ENCODE measurements at places on chromosomes 11 and 22.

DNA sequence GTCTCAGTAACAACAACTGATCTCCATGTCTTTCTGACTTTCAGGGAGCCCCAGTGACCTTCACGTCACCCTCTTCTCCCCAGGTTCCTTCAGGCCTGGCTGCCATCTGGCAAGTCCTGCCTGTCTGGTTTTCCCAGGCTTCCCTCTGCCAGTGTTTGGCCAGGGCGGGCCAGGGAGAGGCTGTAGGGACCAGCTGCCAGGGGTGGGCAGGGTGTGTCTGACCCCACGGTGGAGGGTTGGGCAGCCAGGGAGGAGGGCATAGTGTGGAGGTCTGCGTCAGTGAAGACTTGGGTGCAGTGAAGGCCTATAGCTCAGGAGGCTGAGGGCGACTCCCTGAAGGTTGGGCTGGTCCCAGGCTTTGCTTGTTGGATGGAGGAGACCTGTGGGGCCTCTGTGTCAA, 11.9 kb upstream of the MRGPRX2 start:
- H3K36me3 ChIP-seq, result no peaks in the 10 kb centered on the region
- H3K4me1 ChIP-seq, result no peaks in the 10 kb centered on the region
- no peak for DNase-seq
- H3K27ac ChIP-seq, result no peak overlapping the region
- H3K4me3 ChIP-seq, result no peak overlapping the region

DNA sequence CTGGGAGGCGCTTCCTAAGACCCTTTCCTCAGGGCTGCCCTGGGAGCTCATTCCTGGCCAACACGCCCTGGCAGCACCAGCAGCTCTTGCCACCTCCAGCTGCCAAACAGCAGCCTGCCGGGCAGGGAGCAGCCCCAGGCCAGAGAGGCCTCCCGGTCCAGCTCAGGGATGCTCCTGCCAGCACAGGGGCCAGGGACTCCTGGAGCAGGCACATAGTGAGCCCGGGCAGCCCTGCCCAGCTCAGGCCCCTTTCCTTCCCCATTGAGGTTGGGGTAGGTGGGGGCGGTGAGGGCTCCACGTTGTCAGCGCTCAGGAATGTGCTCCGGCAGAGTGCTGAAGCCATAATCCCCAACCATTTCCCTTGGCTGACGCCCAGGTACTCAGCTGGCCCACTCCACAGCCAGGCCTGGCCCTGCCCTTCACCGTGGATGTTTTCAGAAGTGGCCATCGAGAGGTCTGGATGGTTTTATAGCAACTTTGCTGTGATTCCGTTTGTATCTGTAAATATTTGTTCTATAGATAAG, 7.6 kb downstream of the SLC39A13 start:
- no peak overlapping the region for H3K4me3 ChIP-seq
- no peaks in the 10 kb centered on the region for H3K4me1 ChIP-seq
- no peak for DNase-seq
- peaks cover 10% of the 10 kb centered on the region for H3K36me3 ChIP-seq

DNA sequence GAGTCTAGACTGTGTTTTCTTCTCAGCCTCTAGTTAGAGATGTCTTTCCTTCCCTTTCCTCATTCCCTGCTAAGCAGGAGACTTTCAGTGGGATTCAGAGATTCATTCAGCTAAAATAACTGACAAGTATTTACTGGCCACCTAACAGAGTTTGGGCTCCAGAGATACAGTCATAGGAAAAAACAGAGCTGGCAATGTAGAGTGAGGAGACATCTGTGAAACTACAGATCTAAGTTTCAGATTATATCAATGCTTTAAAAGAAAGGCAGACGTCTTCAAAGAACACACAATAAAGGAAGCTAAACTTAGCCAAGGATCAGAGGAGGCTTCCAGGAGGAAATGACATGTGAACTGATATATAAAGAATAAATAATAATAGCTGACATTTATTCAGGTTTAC, 355.6 kb upstream of the DDI1 start:
- H3K4me3 ChIP-seq, result no peak overlapping the region
- H3K4me1 ChIP-seq, result peaks cover 3% of the 10 kb centered on the region
- no peak for DNase-seq

DNA sequence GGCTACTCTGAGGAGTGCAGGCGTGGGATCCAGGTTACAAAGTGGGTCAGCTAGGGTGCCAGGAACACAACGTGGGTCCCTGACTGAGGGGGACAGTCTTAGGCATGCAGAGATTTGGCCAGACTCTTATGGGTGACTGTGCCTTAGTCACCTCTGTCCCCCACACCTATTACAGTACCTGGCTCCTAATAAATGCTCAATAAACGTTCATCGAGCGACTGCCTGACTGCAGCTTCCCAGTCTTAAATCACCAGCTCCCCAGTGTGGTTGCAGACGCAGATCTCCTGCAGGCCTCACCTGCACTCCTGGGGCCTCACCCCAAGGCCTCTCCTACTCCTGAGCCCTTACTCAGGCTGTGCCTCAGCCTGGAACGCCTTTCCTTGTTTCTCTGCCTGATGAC, 3.2 kb upstream of the SUN2 start:
- DNase-seq, result no peak
- no peak overlapping the region for H3K27ac ChIP-seq
- no peaks in the 10 kb centered on the region for H3K27me3 ChIP-seq
- H3K4me1 ChIP-seq, result peaks cover 13% of the 10 kb centered on the region

DNA sequence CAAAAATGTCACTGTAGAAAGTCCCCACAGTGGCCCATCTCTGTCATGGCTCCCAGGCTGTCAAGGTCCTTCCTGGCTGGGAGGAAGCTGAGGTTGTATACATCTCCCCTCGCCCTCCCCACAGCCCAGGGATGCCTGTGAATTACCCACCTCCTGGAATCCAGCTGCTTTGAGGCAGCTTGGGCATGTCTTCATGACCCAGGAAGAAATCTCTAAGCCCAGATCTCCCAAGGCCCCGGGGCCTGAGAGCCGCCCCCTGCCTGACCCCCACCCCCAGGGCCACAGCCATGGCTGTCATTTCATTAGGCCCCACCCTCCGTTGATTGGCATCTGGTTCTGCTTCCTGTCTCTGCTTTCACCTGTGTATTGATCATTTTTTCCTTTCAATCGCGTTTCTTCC, 207.5 kb downstream of the TBC1D22A start:
- H3K27me3 ChIP-seq, result no peaks in the 10 kb centered on the region
- no peaks in the 10 kb centered on the region for H3K36me3 ChIP-seq

DNA sequence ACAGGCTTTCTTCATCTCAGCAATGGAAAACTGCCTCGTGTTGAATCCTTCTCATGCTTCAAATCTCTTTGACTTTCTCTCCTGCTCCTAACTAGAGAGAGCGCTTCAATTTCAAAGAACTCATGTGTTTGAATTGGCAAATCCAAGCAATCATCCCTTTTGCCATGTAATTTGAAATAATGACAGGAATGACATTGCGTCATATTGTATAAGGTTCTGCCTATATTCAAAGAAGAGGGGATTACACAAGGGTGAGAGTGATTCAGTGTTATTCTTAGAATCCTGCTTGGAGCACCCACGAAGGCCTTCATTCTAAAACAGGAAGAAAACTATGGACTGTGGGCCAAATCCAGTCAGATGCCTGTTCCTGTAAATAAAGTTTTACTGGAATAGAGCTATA, 720.6 kb downstream of the JRKL start:
- no peaks in the 10 kb centered on the region for H3K36me3 ChIP-seq
- H3K27ac ChIP-seq, result no peak overlapping the region
- peaks cover 5% of the 10 kb centered on the region for H3K4me1 ChIP-seq
- H3K27me3 ChIP-seq, result no peaks in the 10 kb centered on the region
- DNase-seq, result no peak
